SW480 (cell line): ENCODE measurements at places on chromosomes 13 and 19.
A peak's percentile ranks its signal among the peaks of the same experiment; 100 is the strongest.

- DNase-seq, result peak; percentile 5
These were observed 53.7 kb downstream of the RASA3 start for GRCh38 chr13:114078461-114079451.

DNA sequence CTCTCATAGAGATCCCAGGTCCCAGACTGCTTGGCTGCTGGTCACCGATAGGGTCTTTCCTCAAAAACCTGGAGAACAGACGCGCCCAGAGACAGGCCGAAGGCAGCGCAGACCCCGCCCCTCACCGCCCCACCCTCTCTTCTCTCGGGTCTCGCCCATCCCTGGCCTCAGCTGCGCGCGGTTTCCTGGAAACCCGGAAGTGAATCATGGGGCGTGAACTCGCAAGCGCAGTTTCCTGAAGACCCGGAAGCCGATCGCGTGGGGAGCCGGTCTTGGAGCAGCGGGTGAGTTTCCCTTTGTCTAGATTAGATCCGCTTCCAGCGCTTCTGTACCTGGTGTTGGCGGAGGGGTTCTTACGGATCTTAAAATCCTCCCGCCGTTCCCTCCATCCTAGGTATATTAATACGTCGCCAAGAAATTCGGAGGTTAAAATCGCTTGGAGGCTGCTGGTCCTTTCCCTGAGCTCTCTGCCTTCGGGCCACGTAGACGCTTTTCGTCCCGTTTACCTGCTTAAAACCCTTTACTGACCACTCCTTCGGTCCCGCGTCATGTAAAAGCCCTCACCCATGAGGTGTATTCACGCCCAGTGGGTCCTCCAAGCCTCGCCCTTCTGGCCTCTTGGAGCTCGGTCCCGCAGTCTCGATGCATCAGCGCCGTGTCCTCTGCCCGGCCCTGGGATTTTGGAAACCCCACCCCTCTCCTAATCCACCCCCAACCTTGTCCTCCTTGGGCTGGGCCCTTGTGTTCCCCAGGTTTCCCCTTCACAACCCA lies at the start of gene ZNF578:
Gene ZNF578, plus strand, starts transcription at position 230 of the 771 bp plus-strand sequence. CDS start 48,293 bp downstream, outside the sequence.
- no peak for DNase-seq

- DNase-seq, result no peak
These were observed 146.0 kb downstream of the NDFIP2 start for GRCh38 chr13:79626924-79627323.

- DNase-seq, result no peak
These were observed 15.7 kb upstream of the ZNF544 start for GRCh38 chr19:58213075-58213369.
